ENCODE measurements at places on chromosomes 7 and 10. TPM values are rescaled to one million over a fixed set of nuclear protein-coding genes. Genes with fewer than 3 reads are reported as not detected.

Gene FAM180A
- not detected for total RNA-seq

Gene STRIP2
- total RNA-seq = 79.4 TPM

Gene RARRES2
- not detected for total RNA-seq

Gene ERVW-1
- total RNA-seq = not detected

Gene CAMK1D
- total RNA-seq = 6.8 TPM

Gene ABLIM1
- total RNA-seq = 14.2 TPM

Gene CALHM3
- total RNA-seq = not detected

Gene CALML3
- not detected for total RNA-seq

Gene ADAP1
- total RNA-seq = 87.7 TPM

Gene STEAP1B
- not detected for total RNA-seq

Gene CYP2C8
- total RNA-seq = not detected

Gene WIPF3
- total RNA-seq = not detected

Gene GSDME
- 11.0 TPM for total RNA-seq

Gene ANKRD1
- total RNA-seq = not detected

Gene PNLIPRP1
- not detected for total RNA-seq

Gene CAV2
- not detected for total RNA-seq

Gene CASTOR2
- 6.4 TPM for total RNA-seq

Gene ERV3-1
- total RNA-seq = 6.7 TPM

Gene PPIF
- 157 TPM for total RNA-seq

Gene GPER1
- not detected for total RNA-seq

Gene GPR15LG
- total RNA-seq = not detected

Gene ST8SIA6
- not detected for total RNA-seq

Gene CDC14C
- total RNA-seq = not detected

Gene AGMO
- not detected for total RNA-seq

Gene SFXN3
- total RNA-seq = 39.0 TPM

Gene RPP30
- total RNA-seq = 80.4 TPM

Gene MRPS24
- total RNA-seq = 118 TPM

Gene ATRNL1
- total RNA-seq = not detected

Gene ACBD7
- 2.7 TPM for total RNA-seq

Gene SFRP5
- not detected for total RNA-seq
